ENCODE measurements at places on chromosomes 6 and 20.

GRCh38 chr20:37356387-37356786, 10.4 kb downstream of the SRC start:
- DNase-seq: no peak

- DNase-seq: no peak
Observed at GRCh38 chr6:80440496-80441115, 334.1 kb downstream of the BCKDHB start.

GRCh38 chr20:10508060-10508459, 73.0 kb downstream of the SLX4IP start:
- no peak for DNase-seq

DNA sequence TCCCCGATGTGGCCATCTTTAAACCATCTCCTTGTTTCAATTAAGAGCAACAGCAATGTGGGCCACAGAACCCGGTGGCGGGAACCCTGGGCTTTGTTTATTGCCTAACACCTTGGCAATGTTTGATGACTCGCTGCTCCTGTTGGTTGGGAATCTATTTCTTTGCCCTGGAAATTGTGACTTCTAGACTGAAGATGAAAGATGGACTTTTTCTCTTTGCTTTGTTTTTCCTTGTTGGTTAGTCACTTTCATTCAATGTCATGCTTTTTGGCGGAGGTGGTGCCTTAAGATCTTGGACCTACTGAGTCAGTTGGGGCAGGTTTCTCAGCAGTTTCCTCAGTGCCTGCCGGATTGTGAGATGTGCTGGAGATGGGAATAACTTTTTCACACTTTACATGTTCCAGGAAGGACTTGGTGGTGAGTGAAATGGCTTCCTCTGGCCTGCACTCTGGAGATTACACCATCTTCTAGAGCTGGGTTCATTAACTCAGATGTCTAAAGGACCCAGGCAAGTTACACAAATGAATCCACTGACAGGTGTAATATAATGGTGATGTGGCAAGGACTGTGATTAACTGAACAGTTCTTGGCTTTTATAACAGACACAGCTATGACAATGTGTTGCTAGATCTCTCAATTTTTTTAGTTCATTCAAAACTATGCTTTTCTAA, 56.3 kb downstream of the TSHZ2 start:
- DNase-seq: no peak

DNA sequence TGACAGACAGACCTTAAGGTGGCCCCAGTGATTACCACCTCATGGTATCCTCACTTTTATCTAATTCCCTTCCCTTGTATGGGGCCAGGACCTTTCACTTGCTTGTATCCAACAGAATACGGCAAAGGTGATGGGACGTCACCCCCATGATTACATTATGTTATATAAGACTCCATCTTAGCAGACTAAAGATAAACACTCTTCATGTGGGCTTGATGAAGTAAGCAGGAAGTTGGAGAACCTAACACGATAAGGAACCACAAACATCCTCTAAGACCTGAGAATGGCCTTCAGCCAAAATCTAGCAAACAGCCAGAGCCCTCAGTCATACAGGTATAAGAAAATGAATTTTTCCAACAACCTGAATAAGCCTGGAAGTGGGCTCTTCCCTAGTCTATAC, 8.0 kb downstream of the SLC17A3 start:
- DNase-seq: no peak

- no peak for DNase-seq
Observed at GRCh38 chr6:27892649-27893058, 19.5 kb downstream of the OR2B2 start.

DNA sequence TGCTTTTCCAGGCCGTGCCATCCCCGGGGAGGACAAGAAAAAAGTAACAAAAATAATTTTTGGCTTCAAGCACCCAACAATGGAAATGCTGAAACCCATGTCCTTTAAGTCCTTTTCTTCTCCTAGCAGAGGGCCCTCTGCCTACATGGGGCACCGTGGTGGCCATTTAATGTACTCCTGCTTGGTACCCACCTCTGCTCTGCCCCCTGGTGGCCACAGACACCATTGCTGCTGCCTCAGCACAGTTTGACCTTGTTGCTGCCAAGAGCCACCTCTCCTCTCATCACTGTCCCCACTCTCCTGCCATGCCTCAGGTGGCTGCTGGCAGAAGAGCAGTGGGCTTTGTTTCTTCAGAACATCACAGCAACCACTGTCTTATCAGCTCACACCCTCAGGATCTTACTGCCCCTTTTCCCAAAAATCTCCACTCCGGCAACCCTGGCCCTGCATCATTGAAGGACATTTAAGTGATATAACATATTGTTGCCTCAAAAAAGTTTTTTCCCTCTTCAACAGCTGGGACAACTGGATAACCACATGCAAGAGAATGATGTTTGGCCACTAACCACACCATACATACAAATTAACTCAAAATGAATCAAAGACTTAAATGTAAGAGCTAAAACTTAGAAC, 12.9 kb upstream of the ARMC2 start:
- DNase-seq: peak; percentile 35

DNA sequence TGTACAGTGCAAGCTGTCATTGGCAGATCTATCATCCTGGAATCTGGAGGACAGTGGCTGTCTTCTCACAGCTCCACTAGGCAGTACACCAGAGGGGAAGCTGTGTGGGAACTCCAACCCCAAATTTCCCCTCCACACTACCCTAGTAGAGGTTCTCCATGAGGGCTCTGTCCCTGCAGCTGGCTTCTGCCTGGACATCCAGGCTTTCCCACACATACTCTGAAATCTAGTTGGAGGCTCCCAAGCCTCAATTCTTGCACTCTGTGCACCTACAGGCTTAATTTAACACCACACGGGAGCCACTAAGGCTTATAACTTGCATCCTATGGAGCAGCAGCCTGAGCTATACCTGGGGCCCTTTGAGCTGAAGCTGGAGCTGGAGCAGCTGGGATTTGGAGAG, 43.0 kb upstream of the TRIM39 start:
- DNase-seq: no peak

GRCh38 chr6:88089708-88090107, 42.1 kb downstream of the SPACA1 start:
- no peak for DNase-seq

DNA sequence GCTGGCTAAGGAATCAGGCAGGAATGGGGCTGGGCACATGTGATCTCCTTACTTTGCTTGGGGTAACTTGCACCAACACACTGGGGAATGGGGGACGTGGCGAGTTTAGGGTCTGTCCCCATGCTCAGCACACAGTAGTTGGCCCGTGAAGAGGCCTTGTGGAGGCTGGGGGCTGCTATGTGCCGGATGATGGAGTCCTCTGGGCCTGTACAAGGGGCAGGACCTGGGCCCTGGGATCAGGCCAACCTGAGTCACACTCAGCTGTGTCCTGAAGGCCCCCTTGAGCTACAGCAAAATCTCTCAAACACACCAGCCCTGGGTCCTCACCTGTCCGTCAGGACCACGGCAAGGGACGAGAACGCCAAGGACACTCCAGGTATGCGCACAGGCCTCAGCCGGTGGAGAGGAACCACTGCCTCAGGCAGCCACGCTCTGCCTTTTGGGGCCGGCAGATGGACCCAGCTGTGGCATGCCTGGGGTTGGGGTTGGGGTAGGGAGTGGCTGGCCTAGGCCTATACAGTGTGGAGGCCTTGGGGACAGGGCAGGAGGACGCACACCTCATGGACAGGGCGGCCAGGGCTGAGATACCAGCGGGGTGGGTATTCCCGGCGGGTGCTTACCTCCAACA, 11.1 kb downstream of the UCKL1 start:
- no peak for DNase-seq

DNA sequence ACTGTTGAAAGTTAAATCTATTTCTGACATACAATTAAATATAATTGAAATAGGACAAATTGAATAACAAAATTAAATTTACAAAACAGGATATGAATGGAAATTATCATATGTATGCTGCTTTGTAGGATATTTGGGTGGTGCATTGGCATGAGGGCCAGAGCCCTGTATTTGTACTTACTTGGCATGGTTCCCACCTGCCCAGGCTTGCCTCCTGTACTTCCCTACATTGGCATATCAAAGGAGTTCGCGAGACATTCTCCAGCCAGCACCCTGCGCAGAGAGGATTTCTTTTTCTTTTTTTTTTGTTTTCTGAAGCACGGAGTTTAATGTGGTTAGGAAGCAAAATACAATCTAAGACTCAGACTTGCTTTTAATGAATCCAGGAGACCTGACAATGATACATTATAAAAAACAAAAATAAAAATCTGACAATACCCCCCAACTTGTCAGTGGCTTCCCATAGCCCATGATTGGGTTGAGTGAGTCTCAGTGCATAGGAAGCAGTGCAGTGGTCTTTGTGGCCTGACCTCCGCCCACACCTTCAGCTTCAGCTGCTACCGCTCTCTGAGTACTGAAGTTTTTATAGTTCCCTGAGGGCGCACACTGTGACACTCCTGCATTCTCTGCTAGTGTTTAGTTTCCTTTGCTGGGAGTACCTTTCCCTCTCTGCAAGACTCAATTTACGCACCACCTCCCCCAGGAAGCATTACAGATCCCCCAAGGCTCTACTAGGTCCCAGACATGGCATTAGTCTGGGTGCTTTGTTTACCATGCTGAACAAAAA, 440.8 kb downstream of the UTRN start:
- DNase-seq: no peak

DNA sequence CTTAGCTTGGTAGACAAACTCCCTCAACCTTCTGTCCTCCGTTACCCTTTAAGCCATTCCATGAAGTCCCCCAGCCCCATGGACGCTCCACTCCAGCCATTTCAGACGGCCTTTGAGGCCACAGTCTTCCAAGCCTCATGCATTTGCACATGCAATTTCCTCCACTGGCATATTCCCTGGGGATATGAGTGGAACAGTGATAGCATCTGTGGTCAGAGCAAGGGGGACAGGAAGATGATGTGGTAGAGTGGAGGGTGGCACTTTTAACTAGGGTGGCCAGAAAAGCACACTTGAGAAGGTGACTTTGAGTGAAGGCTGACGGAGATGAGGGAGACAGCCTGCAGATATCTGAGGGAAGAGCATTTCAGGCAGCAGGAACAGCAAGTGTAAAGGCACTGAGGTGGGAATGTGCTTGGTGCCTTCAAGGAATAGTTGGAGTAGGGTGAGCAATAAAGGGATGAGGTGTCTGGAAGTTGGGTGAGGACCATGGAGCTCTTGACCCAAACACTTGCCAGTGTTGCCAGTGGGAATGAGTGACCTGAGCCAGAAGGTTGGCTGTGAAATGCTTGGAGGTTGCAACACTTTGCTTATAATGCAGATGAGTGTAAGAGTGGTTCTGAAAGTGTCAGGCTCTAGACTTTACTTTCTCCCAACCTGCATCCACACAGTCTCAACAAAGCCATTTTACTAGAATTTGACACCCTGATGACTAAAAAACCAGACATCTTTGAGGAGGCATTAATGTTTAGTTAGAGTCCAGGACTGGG, 275.6 kb upstream of the SUPT3H start:
- DNase-seq: no peak

- no peak for DNase-seq
Observed at GRCh38 chr6:144246988-144247387, 38.1 kb upstream of the UTRN start.

DNA sequence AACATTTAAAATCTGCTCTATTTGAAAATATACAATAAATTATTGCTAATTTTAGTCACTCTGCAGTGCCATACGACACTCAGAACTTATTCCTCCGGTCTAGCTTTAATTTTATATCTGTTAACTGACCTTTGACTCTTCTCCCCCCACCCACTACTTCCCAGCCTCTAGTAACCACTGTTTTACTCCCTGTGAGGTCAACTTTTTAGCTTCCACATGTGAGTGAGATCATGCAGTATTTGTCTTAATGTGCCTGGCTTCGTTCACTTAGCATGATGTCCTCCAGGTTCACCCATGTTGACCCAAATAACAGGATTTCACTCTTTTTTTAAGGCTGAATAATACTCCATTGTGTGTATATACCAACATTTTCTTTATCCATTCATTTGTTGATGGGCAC, 80.8 kb downstream of the RPP40 start:
- no peak for DNase-seq

GRCh38 chr20:1326031-1326930, 2.7 kb downstream of the SDCBP2 start:
- DNase-seq: no peak

DNA sequence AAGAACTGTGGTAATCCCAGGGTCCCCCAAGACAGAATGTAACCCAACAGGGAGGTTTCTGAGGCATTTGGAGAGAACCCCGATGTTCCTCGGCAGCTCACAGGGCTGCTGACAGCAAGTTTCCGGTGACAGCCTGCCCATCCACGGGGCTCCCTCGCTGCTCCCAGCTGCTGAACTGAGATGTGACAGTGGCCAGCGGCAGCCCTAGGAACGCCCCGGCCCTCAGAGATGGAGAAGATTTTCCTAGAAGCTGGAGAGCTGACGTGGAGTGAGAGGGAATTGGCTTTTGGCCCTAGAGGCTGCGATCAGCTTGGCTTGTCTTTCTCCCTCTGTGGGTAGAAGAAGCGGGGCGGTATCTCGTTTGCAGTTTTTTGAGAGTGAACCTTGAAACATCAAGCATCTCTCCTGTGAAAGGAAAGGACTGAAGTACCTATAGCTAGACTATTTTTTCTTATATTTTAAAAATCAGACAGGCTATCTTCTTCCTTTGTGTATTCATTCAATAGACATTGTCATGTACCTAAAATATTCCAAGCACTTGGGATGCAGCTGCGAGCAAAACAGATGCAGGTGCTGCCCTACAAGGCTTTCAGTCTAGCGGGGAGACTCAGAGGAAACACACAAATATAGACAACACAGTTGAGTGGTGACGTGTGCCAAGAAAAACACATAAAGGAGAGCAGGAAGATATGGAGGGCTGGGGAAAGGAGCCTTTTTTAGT, 28.4 kb upstream of the NFATC2 start:
- no peak for DNase-seq

DNA sequence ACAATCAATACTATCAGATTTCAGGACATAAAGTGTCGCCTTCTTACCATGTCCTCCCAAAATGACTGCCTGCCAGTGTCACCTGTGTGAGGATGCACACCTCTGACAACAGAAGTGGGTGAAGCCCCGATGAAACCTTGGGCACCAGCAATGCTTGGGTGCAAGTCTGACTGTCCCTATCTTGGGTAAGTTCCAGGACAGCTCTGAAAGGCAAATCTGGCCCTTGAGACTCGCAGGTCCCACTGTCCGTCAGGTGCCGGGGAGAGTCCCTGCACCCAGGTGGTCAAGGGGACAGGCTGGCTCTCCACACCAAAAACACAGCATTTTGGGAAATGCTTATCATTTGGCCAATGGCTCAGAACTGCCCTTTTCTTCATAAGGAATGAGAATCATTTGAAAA, 43.3 kb downstream of the EZR start:
- no peak for DNase-seq

- DNase-seq: no peak
Observed at GRCh38 chr20:916125-916799, at the start of gene ANGPT4. TSS of gene ANGPT4 (minus strand) at chr20:916334. CDS start at chr20:916214, 120 bp downstream.

GRCh38 chr6:42068173-42068572, 17.8 kb downstream of the TAF8 start:
- no peak for DNase-seq

- no peak for DNase-seq
Observed at GRCh38 chr6:39062014-39062740, 13.6 kb downstream of the GLP1R start.

DNA sequence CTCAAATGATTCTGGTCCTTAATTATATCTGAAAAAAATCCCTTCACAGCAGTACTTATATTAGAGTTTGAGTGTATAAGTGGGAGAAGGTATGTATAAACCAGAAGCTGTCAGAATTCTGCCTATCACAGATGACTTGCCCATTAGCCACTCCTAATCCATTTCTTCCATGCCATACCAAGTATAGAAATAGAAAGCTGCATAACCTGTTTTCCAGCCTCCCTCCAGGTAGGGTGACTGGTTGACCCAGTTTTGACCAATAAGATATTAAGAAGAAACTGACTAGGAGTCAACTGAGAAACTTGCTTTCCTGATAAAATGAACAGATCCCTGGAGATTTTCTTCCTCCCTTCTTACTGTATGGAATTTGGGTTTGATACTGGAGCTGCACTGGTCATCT, 112.2 kb upstream of the GRIK2 start:
- no peak for DNase-seq

Data from esophagus squamous epithelium (tissue), 5 donors.